Stimulated activated CD8-positive, alpha-beta memory T cell treated with anti-CD3 and anti-CD28 coated beads, Interleukin-4, amount 100 ng/mL, for 24 hours (primary cell): ENCODE measurements at places on chromosomes 3 and 15.

GRCh38 chr3:150384296-150385212 is 23.5 kb upstream of the TSC22D2 start:
- DNase-seq, result no peak

DNA sequence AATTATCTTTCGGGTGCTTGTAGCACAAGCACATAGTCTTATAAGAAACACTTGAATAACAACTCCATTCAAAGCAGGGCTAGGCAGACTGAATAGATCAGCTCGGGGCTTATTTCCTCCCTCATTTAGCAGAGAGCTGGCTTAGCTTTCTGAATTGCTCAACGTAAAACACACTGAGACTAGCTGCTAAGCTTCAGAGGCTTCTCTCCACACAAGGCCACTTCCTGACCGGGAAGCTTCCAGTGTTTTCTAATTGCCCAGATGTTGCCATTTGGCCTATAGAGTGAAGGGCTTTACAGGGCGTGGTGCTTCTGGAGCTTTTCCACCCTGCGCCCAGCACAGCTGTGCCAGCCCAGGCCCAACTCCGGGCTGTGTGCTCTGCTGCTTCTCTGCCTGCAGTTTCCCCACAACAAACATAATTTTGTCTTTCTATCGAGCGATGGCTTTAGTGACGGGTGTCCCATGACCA is 16.6 kb downstream of the FAM240A start:
- DNase-seq, result no peak

GRCh38 chr15:25989327-25989726 is 126.2 kb upstream of the ATP10A start:
- DNase-seq, result no peak

DNA sequence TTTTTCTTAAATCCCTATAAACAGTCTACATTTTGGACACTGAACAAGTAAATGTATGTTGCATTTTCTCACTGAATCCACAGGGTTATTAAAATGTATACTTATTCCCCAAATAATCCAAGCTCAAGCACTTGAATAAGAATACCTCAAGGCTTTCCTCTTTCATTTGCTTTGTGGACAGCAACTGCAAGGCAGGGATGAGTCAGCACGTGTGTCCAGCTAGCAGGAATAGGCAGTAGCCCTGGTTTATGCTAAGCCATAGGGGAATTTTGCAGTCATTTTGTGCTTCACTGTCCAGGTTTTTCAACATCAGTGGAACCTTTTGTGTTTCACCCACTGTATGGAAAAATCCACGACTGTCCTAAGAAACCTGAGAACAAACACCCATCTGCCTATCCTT is 96.7 kb upstream of the KCNMB2 start:
- no peak for DNase-seq

DNA sequence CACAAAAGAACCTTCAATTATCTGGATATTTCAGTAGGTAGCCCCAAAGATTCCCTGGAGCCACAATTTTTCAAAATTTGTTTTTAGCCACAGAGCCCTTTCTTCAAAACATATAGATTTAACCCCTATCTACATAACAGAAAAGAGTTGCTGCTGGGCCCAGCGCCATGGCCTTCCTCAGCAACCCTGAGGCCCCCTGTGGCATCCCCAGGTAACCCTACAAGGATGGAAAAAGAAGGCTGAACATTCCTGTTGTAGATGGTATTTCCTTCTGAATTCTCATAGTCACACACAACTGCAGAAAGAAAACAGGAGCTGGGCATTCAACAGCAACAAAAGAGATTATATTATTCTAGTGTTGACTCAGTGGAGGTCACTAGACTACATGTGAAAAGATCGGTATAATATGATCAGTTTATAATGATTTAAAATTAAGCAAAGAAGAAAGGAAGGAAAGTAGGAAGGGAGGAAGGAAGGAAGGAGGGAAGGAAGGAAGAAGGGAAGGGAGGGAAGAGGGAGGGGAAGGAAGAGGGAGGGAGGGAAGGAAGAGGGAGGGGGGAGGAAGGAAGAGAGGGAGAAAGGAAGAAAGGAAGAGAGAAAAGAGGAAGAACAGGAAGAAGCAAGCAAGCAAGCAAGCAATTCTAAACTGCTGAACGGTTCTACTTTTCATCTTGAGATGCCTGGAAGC is 342.5 kb upstream of the NR2F2 start:
- no peak for DNase-seq

DNA sequence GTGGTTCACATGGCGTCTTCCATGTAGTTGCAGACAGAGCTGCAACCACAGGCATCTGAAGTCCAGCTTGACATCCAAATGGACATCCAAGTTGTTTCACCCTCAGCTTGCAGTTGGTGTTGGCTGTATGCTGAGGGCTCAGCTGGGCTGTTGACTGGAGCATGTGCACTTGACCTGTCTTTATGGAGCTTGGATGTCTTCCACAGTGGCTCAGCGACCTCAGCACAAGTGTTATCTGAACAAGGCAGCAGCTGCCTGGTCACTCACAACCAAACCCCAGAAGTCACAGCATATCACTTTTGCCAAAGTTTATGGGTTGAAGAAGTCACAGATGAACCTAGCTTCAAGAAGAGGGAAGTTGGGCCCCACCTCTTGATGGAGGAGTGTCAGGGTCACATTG is 92.9 kb downstream of the TPRA1 start:
- no peak for DNase-seq
